Progenitor cell of endocrine pancreas (in vitro differentiated cells): ENCODE measurements at places on chromosomes 3 and 15.

DNA sequence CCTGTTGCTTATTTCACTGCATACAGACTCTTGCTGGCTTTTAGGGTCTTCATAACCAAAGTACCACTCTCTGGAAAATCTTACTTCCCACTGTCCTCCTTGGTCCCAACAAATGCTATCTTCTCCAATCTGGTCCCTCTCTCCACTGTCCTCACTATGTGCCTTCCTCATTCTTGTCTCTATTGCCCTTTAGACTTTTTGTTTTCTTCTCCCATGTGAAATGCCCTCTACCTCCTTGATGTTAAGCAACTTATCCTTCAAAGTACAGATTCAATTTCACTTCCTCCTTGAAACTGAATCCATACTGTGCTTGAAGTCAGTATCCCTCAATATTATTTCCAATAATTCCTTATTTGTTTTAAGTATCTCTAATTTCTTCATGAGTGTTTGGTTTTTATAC is 60.8 kb downstream of the CGGBP1 start:
- no peak for DNase-seq

DNA sequence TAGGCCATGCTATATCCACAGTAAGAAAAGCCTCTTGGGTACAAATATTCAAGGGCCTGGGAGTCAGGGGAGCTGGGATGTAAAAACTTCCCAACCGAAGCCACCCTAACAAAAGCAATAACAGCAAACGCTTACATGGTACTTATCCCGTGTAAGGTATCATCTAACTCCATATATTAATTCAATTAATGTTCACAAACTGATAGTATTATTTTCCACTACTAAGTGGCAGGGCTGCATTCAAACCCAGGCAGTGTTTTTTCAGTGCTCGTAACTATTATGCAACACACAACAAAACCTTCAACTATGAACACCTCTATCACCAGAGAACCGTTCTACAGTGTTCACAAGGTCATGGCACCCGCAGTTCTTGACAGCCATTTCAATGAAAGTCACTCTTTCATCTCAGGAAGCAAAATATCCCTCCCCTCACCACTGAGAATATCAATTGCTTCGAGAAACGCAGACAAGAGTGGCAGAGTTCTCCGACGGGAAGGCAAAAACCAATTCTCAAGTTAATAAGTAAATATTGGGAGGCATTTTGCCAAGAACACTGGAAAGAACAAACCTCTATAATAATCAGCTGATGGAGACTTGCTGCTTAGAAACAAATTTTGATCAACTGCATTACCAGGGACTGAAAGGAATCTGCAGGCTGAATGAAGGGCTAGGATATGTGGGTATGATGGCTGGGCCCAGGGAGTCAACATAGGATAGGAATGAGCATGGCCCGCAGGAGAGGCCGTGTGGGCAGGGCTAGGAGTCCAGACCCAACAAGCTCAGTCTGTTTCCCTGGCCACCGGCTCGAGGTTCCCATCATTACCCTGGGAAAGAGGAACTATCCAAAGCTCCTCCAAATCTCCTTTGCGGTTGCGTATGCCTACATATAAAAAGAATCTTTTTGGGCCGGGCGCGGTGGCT is 72.3 kb downstream of the XXYLT1 start:
- no peak for DNase-seq

GRCh38 chr15:31389576-31389975 is 62.9 kb downstream of the KLF13 start:
- no peak for DNase-seq

DNA sequence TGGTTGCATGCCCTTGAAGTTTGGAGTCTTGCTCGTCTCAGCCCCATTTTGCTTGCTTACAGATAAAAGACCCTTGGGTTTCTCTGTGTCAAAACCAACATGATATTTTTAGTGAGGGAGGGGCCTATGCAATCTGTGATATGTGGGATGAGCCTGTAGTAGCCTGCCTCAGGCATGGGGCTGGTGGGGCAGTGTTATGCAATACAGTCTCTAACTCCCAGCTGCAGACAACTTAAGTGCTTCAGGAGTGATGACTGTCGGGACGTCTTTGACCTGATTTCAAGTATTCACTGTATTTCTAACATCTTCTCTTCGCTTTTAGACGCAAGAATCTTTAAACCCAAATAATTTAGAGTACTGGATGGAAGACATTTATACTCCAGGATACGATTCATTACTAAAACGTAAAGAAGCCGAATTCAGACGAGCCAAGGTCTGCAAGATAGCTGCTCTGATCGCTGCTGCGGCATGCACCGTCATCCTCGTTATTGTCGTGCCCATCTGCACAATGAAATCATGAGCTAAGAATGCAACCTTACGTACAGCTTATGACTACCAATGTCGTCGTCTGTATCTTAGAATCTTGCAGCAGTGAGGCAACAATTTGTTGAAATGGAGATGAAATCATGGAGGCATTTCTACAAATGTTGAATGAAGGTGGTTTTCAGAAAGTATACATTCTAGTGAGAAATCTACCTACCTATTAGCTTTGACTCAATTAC is 35.9 kb downstream of the MINAR1 start:
- DNase-seq: no peak

- no peak for DNase-seq
These were observed 43.4 kb downstream of the ST6GAL1 start for GRCh38 chr3:186973702-186974101.

GRCh38 chr3:24736701-24737100 is 242.1 kb upstream of the THRB start:
- DNase-seq: no peak

DNA sequence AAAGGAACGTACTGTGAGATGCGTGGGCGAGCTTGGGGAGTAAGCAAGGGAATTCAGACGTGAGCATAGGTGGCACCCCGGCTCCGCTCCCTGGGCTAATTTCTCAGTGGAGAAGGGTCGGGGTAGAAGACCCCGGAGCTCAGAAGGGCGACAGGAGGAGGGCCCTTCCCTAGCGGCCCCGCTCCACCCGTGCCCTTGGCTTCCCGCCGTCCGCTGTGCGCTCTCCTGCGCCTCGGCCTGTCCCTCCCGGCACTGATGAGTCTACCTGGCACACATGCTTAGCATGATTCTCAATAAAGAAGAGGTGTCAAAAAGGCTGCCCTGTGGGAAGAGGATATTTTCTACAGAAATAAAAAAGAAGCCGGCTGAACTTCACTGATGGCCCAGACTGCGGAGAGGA is 292.7 kb downstream of the OCA2 start:
- DNase-seq: no peak
